ENCODE measurements at places on chromosomes 5 and 9.

- peak; percentile 12 for DNase-seq
These were observed 586 bp downstream of the TXN start for GRCh38 chr9:110255463-110256379.

GRCh38 chr5:10876006-10876744 lies 115.1 kb upstream of the DAP start:
- no peak for DNase-seq

GRCh38 chr5:93328833-93329232 lies 252.2 kb downstream of the NR2F1-AS1 start:
- no peak for DNase-seq

- DNase-seq, result no peak
These were observed 133.7 kb upstream of the PPP1R26 start for GRCh38 chr9:135345775-135346433.

GRCh38 chr9:98942906-98943681 lies 613 bp upstream of the COL15A1 start:
- no peak for DNase-seq

DNA sequence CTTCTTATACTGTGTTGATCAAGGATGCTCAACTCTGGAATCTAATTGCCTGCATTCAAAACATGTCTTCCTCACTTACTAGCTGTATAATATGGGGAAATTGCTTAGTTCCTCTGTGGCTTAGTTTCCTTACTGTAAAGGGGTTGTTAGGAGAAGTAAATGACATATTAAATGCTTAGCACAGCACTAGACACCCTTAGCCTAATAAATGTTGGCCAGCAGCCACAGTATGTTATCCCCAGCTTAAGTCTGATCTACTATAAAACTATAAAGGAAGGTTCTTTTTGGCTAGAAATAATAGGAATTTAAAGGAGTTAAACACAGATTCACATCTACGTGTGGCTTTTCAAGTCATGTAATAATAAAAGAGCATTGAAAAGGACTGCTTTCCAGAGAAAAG lies 232.4 kb downstream of the PCSK1 start:
- no peak for DNase-seq

DNA sequence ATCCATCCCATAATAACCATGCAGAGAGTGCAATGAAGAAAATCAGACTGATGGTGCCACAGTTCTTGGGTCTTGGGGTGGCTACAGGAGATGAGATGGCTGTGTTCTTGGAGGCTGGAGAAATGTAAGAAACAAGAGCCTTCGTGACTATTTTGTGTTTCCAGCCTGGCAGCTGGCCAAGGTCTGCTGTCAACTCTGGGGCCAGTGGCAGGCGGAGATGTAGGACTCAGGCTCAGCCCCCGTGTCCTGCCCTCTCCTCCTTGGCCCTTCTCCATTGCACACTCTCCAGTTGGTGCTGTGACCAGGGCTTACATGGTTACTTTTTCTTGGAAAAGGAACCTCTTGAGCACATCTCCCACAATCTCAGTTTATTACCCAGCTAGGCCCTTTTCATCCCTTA lies 235.4 kb downstream of the DMRT2 start:
- DNase-seq, result no peak

- DNase-seq, result no peak
These were observed 12.8 kb downstream of the C5orf63 start for GRCh38 chr5:127060470-127060985.

GRCh38 chr5:140827704-140828361 lies at the start of gene PCDHA6:
Gene PCDHA6 (plus strand): TSS chr5:140827960. CDS start chr5:140828092, 132 bp downstream.
- no peak for DNase-seq

GRCh38 chr9:132283863-132284262 lies 70.9 kb downstream of the SETX start:
- DNase-seq, result no peak

GRCh38 chr9:135888766-135889394 lies 18.5 kb downstream of the CAMSAP1 start:
- DNase-seq, result peak; percentile 22

- no peak for DNase-seq
These were observed 10.9 kb upstream of the IL12B start for GRCh38 chr5:159341145-159341544.

DNA sequence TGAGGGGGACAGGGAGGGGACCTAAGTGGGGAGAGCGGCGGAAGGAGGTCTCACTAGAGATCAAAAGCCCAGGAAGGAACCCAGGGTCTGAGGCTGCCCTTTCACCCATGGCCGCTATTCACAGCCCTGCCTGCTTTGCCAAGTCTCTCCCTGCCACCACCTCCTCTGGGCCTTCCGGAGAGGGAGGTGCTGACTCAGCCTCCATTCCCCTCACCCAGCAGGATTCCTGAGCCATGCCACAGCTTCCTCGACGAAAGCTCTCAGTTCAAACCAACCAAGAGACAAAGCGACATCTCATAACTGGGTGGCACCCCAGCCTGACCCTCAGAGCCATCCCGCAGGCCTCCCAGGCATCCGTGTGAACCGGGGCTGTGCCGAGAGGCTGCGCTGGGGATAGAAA lies 36.7 kb downstream of the PAX5 start:
- DNase-seq, result no peak

DNA sequence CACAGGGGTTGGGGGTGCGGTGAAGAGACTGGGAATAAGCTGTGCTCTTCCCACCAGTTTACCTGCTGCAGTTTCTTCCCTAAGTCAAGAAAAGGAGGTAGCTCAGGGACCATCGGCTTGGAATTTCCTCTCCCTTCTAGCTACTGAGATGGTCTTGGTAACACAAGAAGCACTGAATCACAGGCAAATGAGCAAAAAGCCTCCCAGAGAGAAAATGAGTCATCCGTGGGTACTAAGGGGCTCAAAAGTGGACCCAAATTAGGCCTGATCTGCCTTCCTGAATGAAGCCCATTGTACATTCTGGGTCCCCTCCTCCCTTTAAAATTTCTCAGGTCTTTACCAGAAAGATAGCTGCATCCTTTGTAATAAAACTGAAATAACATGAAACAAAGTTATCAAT lies 49.9 kb downstream of the PTPN3 start:
- DNase-seq, result no peak

DNA sequence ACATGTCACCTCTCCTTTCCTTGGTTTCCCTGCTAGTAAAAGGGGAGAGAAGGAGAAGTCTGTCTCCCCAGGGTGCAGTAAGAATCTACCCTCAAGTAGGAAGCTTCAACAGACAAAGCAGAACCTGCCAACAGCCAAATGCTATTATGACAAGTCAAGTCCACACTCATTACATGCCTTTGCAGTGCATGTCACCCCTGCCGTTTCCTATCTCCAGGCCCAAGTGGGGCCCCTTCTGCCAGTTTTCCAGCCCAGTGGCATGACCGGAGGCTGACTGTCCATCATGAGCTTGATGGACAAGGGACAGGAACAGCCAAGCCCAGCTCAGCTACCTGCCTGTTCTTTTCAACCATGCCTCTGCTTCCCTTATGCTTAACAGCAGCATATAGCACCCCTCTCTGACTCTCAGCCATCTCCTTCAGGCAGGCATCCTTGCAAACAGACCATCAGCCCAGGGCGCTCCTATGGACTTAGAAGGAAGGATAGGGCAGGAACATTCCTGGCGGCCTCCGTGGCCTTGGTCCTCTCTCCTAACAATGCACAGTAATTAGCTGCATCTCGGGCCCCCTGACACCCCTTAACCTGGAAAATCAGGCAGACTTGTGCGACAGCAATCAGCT lies 107.2 kb upstream of the RAD23B start:
- no peak for DNase-seq

DNA sequence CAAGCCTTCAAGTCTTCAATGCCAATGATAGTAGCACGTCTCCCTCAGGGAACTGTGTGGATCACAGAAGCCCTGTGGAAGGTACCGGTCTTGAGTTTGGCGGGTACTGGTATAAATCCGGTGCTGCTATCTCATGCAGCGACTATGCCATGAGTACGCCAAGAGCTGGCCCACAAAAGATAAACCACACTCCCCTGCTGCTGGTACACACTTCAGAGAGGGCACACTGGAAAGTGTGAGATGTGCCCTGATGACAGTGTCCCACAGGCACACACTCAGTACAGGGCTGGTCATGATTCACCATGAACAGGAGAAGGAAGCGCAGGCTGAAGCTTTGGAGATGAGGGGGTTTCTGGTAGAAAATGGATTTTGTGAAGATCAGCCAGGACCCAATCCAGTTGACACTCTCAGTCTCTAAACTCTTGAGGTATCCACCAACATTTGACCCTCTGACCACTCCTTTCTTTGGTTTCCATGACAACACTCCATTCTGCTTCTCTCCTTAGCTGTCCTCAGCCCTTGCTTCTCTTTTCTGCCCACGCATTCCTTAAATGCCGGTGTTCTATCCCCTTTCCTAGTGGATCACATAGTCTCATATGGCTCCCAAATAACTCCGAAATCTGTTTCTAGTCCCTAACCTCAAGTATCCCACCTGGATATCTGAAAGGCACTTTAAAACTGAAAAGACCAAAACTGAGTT lies 5.1 kb downstream of the AMACR start:
- DNase-seq, result no peak

DNA sequence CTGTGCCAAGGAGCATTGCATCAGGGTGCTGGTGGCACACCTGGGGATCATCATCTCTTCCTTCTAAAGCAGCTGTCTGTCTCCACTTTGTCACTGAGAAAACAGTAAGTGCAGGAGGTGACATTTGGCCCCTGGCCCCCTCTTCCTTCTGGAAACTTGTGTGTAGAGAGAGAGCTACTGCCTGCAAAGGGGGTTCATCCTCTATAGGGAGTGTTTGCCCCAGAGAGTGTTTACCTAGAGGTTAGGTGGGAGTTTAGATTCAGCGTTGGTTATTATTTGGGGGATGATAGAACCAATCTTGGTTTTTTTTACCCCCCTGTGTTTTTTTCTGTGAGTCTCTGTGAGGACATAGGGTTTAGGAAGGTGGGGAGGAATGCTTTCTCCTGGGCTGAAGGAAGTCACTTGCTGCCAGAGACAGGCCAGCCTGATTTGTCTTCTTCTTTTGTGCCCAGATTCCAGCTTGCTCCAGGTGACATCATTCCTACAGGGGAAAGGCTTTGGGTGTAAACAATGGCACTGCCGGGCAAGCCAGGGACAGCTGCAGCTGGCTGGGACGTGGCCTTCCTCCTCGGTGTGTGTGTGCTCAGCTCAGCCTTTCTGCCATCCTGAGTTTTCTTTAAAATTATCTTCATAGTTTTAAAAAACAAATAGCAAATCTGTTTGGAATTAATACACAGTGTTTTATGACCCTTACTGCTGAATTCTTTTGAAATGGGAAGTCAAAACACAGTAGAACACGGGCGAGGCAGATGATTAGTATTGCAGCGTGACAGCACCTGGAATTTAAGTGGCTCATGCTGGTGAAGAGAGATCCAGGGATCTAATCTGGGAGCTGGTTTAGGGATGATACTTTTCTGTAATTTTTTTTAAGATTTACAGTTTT lies 24.5 kb downstream of the PRRC2B start:
- DNase-seq, result no peak

- no peak for DNase-seq
These were observed 20.5 kb downstream of the RUSC2 start for GRCh38 chr9:35510383-35510753.

GRCh38 chr5:15966651-15967050 lies 212.9 kb downstream of the MARCHF11 start:
- DNase-seq, result no peak

DNA sequence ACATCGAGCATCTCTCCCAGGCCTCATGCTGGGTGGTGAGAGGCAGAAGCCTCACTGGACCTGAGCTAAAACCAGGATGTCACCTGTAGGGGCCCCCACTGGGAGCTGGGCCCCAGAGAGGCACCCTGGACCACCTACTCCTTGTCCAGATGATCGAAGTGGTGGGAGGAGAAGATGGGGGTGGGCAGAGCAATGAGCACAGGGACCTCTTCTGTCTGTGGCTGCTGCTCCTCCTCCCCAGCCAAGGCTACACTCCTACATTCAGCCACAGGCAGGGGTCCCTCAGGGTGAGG lies 227.5 kb downstream of the CACNA1B start:
- DNase-seq, result no peak

DNA sequence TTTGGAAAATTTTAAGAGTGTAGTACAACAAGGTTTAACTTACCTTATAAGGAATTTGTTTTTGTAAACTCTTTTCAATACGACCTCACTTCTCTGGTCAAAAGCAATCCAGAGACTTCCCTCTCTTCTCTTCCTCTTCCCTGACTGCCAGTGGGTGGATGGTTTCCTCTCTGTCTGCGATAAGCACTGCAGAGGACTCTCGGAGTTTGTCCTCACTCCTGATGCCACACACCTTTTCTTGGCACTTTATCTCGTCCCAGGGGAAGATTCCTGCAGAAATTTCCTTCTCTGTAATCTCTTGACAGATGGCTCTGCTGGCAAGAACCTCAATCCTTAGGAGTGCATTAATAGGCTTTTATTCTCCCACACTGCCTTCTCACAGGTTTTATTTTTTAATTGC lies 641.6 kb downstream of the NR2F1-AS1 start:
- DNase-seq, result no peak

GRCh38 chr9:91433180-91433579 lies 9.5 kb upstream of the NFIL3 start:
- peak; percentile 43 for DNase-seq

GRCh38 chr5:109506556-109506955 lies 96.8 kb upstream of the PJA2 start:
- no peak for DNase-seq

GRCh38 chr5:149043641-149044040 lies 19.2 kb downstream of the SH3TC2 start:
- DNase-seq, result no peak

- DNase-seq, result no peak
These were observed 629.2 kb downstream of the BNC2 start for GRCh38 chr9:16241231-16241630.

DNA sequence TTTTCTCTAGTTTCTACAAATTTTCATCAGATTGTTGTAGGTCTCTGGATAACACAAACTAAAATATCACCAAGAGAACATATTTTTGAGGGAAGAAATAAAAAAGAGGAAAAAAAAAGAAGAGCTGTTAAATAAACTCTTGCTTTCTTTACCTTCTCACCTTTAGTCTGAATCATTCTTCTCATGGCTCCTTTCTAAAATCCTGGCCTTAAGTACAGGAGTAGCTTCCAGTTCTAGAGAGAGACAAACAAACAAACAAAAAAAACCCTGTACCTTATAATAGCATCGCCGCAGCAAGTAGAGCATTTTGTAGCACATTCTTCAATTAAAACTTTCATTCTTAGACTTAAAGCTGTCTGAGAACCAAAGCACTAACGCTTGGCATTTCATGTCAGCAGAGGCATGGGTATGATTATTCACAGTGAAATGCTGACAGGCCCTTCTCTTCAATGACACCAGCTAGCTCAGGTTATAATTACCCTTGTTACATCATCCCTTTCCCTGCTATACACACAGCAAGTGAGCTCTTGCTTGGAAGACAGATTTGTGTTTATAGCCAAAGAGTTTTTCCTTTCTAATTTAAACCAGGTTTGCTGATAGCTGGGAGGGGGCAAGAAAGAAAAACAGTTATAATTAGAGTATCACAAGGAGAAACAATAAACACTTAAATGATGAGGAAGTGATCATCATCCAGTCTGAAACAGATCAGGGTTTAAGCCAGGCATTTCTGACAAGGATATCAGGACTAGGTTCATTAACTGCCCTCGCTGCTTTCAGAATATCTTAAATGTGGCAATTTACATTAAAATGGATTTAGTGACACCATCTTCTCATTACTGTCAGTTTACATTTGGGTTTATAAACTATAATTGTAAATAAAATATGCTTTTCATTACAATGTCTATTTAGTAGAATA lies 510.9 kb upstream of the ZNF608 start:
- DNase-seq, result no peak

GRCh38 chr5:125209650-125210049 lies 463.2 kb upstream of the ZNF608 start:
- DNase-seq, result no peak
